ENCODE measurements at places on chromosomes 6 and 20.

GRCh38 chr6:156175971-156176421 is 601.2 kb upstream of the ARID1B start:
- peak; percentile 7 for DNase-seq

DNA sequence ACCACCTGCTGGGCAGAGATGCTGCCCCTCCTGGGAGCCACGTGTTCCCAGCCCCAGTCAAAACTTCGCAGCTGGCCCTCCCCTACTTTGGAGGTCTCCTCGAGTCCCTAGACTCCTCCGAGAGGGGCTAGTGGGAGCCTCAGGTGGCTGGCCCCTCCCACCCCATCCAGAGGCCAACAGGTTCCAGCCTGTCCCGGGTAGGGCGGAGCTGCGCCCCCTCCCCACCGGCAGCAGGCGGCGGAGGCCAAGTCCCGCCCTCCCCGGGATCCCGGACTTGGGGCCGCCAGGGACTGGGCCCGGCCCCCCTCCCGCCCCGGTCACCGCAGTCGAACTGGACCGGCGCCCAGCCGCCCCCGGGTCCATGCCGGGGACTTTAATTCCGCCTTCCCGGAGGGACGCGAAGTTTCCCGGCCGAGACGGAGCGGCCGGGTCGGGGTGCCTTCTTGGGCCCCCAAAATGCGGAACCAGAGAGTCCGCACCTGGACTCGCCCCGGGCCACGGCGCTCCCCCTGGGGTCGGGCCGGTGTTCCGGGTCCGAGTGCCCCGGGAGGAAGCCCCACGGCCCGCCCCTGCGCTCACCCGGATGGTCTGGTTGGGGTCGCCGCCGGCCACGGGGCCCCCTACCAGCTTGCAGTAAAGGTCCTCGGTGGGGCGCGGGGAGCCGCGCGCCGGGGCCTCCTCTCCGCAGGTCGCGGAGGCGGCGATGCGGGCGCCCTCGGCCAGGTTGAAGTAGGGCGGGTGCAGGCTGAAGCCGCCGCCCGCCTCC is 559 bp downstream of the LAMA5 start:
- DNase-seq = no peak

DNA sequence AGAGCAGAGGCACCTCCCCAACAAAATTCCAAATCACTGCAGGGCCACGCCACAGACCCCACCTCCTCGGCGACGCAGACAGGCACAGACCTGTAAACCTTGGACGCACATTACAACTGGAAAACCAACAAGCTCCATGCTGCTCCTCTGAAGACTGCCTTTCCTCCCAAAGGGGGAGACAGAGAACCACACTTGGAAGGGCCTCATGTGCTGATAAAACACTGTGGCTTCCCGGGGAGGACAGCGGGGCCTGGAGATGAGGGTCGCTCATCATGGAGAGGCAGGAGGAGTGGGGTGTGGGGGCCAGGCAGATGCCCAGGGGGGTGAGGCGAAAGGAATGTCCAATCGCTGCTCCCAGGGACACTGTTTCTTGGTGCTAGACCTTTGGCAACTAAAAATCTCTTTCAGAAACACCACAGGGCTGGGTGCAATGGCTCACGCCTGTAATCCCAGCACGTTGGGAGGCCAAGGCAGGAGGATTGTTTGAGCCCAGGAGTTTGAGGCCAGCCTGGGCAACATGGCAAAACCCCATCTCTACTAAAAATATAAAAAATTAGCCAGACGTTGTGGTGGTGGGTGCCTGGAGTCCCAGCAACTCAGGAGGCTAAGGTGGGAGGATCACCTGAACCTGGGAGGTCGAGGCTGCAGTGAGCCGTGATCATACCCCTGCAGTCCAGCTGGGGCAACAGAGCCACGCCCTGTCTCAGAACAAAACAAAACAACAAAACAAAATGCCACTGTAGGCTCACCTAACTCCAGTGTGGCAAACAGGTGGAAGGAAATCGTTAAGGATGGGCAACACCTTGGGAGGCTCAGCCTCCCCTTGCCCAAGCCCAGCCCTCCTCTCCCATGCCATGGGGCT is 53.8 kb downstream of the ABHD12 start:
- no peak for DNase-seq

DNA sequence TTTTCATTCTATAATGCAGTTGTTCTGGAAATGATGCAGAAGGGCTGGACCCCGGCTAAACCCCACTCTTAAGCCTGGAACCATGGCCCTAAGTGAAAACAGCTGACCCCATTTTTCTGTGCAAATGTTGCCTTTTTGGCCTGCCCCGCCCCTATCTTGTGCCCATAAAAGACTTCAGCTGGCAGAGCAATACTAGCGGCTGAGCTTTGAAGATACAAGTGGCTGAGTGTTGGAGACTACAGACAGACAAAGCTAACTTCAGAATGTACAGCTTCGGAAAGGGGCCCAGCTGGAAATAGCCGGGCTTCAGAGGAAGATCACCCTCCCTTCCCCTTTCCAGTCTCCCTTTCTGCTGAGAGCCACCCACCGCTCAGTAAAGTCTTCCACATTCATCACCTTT is 258.6 kb upstream of the SPTLC3 start:
- DNase-seq = no peak

DNA sequence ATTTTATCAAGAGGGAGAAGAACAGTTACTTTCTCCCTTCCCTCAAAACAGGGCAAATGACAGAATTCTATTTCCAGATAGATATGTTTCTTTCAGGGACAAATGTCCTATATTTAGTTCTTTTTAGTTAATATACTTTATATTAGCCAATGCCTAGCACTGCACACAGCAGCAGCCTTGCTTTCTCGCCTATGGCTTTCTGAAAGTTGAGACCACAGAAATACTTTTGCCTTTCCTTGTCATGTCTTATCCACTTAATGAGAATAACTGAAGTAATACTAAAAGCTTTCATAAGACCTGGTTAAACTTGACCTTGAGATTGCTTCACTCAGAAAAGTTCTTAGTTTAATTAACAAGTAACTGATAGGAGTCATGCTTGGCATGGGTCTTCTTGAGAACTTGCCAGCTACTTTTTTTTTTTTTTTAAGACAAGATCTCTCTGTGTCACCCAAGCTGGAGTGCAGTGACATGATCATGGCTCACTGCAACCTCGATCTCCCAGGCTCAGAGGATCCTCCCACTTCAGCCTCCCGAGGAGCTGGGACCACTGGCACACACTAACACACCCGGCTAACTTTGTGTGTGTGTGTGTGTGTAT is 159.3 kb downstream of the CDKAL1 start:
- no peak for DNase-seq

GRCh38 chr6:158003910-158004700 is 22.4 kb downstream of the SYNJ2 start:
- DNase-seq = no peak

- DNase-seq = no peak
Measured at GRCh38 chr6:106974999-106975737, 639 bp upstream of the CD24 start.

DNA sequence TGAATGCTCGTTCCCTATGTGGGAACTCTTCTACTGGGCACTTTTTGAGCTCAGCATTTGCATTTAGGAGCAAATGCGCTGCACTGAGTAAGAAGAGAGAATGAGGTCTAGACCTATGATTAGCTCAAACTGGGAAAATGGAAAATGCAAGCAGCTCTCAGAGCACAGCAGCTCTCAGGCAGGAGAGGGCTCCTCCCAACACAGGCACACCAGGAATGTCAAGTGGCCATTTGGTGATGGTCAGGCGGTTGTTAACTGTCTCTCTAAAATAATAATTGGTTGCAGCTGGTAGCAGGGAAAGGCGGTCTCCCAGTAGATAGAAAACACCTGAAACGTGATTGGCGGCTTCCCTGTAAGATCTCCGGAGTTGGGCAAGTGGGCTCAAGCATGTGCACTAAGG is 162.0 kb upstream of the ECI2 start:
- no peak for DNase-seq

DNA sequence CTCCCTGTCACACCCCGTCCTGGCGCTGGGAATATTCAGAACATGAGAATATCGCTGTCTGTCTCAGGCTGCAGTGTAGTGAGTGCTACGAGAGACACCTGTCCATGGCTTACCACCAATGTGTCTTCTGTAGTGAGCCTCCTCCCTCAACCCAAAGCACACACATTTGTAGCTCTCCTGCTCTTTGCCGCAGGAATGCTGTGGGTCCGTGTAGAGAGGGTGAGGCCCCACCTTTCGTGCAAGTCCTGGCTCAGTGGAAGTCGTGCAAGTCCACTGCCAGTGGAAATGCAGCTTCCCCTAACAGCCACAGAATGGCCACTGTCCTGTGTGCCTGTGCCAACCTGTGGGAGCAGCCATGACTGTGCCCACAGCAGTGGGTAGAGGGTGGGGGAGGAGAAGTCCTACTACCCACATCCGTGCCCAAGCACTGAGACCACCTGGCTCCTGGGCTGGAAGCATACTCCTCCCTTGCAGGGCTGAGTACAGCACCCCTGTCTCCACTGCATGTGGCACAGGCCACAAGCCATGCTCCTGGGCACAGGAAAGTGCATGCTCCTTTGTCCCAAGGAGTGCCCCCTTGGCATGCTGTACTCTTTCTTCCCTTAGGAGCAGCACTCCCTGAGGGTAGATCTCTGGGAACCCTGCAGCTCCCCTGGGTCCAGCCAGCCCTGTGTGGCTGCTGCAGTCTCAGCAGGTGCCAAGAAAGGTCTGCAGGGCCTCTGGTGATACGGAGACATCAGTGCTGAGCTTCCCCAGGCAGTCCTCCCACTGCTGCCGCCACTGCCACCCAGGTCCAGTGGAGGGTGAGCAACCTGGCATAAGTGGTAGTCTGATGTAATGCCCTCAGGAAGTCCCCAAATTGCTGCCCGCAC is 28.0 kb downstream of the IGF2R start:
- DNase-seq = no peak

- DNase-seq = no peak
Measured at GRCh38 chr6:95879856-95880255, 135.9 kb upstream of the FUT9 start.
